ENCODE measurements at places on chromosomes 7 and 10.

GRCh38 chr7:98189559-98189958, 21.7 kb upstream of the BHLHA15 start:
- DNase-seq, result no peak
- H3K27ac ChIP-seq, result no peak overlapping the region
- no peak overlapping the region for H3K4me3 ChIP-seq
- H3K27me3 ChIP-seq, result no peaks in the 10 kb centered on the region
- peaks cover 9% of the 10 kb centered on the region for H3K4me1 ChIP-seq
- H3K36me3 ChIP-seq, result peaks cover 42% of the 10 kb centered on the region

DNA sequence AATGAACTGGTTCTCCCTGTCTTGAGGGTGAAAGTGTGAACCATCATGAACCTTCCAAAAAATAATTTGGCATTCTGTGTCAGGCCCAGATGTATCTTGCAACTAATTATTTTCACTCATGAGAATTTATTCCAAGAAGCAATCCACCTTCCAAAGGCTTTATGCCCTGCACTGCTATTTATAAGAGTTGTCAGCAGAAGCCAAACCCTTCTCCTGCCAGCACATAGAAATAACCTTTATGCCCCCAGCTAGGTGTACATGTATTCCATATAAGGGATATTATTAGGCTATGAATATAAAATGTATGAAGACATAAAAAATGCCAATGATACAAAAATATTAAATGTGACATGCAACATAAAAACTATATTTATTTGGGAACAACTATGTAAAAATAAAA, 69.0 kb upstream of the GDF10 start:
- H3K27me3 ChIP-seq, result no peaks in the 10 kb centered on the region
- no peak overlapping the region for H3K27ac ChIP-seq
- no peak overlapping the region for H3K4me3 ChIP-seq
- no peak for DNase-seq

- no peaks in the 10 kb centered on the region for H3K4me1 ChIP-seq
- no peaks in the 10 kb centered on the region for H3K36me3 ChIP-seq
- no peak overlapping the region for H3K27ac ChIP-seq
- no peaks in the 10 kb centered on the region for H3K27me3 ChIP-seq
These were observed 35.6 kb upstream of the GALNT17 start for GRCh38 chr7:71096351-71096750.

GRCh38 chr7:128066395-128066794, 35.2 kb upstream of the LRRC4 start:
- no peak overlapping the region for H3K4me3 ChIP-seq
- H3K27ac ChIP-seq, result no peak overlapping the region
- peaks cover 3% of the 10 kb centered on the region for H3K36me3 ChIP-seq
- no peaks in the 10 kb centered on the region for H3K4me1 ChIP-seq
- H3K27me3 ChIP-seq, result no peaks in the 10 kb centered on the region

DNA sequence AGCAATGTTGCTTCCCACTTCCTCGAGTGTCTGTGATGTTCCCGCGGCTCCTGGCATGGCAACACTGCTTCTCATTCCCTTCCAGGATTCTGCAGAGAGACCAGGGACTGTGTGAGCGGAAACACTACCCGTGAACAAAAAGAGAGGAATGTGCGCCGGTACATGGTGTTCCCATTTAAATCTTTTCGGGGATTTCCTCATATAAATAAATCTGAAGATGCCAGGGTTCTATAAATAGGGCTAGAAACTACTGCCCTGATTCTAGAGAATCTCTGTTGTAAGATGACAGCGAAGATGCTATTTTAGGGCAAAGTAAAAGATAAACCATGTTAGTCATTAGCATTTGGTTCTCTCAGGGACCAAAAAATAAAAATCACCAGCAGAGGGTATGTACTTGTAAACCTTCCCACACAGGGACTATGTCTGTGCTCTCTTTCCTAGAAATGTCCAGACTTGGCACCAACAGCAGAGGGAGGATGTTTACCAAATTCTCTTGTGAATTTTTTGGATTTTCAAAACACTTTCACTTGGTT, 92.2 kb upstream of the DDC start:
- H3K4me1 ChIP-seq, result peaks cover 53% of the 10 kb centered on the region
- no peak overlapping the region for H3K27ac ChIP-seq
- peaks cover 2% of the 10 kb centered on the region for H3K36me3 ChIP-seq
- DNase-seq, result no peak

DNA sequence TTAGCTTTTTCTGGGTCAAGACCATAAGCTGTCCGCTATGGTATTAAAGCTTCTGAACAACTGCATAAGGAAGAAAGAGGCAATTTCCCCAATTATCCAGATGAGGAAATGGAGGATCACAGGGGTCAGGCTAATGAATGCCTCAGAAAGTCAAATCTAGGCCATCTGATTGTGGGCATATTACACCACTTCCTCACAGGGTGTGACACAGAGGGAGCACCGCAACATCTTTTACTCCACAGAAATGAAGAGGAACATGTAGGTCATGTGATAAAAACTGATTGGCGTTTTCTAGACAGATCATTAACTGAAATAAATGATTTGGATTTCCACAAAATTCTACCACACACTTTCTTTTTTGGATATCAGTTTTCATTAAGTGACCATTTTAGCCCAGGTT, 384.4 kb downstream of the PARD3 start:
- no peak for DNase-seq
- no peaks in the 10 kb centered on the region for H3K27me3 ChIP-seq
- no peaks in the 10 kb centered on the region for H3K4me1 ChIP-seq
- no peak overlapping the region for H3K4me3 ChIP-seq
- no peaks in the 10 kb centered on the region for H3K36me3 ChIP-seq

- H3K4me1 ChIP-seq, result peaks cover 13% of the 10 kb centered on the region
- no peak overlapping the region for H3K27ac ChIP-seq
- DNase-seq, result no peak
- peaks cover 34% of the 10 kb centered on the region for H3K27me3 ChIP-seq
These were observed 1.5 kb upstream of the AUTS2 start for GRCh38 chr7:69596723-69597277.

- H3K4me3 ChIP-seq, result no peak overlapping the region
- no peaks in the 10 kb centered on the region for H3K4me1 ChIP-seq
- no peak for DNase-seq
- H3K27ac ChIP-seq, result no peak overlapping the region
- H3K36me3 ChIP-seq, result no peaks in the 10 kb centered on the region
These were observed 191.7 kb downstream of the TCERG1L start for GRCh38 chr10:131119626-131120355.

- H3K36me3 ChIP-seq, result no peaks in the 10 kb centered on the region
- H3K4me1 ChIP-seq, result no peaks in the 10 kb centered on the region
- H3K27ac ChIP-seq, result no peak overlapping the region
- no peak for DNase-seq
- H3K4me3 ChIP-seq, result no peak overlapping the region
These were observed 155.7 kb downstream of the PTPRN2 start for GRCh38 chr7:158431941-158432347.

GRCh38 chr7:1703871-1704810, 34.1 kb downstream of the ELFN1 start:
- no peaks in the 10 kb centered on the region for H3K27me3 ChIP-seq
- no peak overlapping the region for H3K4me3 ChIP-seq
- no peak overlapping the region for H3K27ac ChIP-seq
- no peak for DNase-seq

DNA sequence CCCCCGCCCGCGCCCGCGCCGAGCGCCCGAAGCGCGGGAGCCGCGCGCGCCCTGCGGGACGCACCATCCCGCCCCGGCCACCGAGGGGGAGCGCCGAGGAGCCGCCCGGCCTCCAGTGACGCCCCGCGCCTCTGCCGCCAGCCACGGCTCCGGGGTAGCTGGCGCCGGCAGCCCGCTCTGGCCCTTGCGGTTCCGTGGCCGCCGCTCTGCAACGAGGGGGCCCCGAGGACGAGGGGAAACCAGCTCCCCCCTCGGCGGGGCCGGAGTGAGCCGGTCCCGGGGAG, at the start of gene PAXIP1:
Gene PAXIP1, minus strand, starts transcription at position 33 of the 284 bp plus-strand sequence. CDS start 195 bp downstream, outside the sequence.
- peak within 1 kb of the TSS; percentile 90 for H3K4me3 ChIP-seq
- H3K36me3 ChIP-seq, result peaks cover 15% of the 10 kb centered on the region
- H3K27me3 ChIP-seq, result no peaks in the 10 kb centered on the region

GRCh38 chr7:70344726-70345125, 746.5 kb downstream of the AUTS2 start:
- H3K36me3 ChIP-seq, result no peaks in the 10 kb centered on the region
- H3K4me3 ChIP-seq, result no peak overlapping the region
- no peak for DNase-seq

DNA sequence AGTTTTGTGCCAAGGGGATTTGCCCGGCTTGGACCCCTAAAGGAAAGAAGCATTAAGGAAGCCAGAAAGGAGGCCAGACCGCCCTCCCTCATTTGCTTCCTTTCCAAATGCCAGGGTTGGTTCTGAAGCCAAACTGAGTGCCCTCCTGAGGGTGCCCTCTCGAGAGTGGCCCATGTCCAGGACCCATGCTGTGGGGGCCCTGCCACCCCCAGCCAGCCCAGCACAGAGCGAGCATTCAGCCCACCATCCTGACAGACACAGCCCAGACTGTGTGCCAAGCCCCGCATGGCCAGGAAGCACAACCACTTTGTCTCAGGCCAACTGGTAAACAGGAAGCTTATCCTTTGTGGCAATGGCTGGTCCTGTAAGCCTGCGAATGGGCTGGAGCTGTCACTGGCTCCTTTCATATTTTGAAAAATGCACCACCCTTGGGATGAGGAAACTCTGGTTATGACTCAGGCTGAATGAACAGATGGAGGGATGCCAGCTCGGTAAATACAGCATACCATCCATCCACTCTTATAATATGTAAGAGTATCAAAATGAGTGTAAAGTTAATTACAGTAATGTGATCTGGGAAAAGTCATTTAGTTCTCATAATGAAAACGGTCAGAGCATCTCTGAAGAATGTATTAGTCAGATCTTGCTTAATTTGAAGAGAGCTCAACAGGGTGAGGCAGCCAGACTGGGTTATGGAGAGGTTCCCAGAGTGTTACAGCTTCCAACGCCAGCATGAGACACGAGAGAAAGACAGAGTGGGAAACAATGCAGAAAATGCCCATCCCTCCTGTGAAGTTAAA, 65.0 kb downstream of the STK17A start:
- DNase-seq, result peak; percentile 57
- peak overlapping the region; percentile 73 for H3K4me3 ChIP-seq
- H3K36me3 ChIP-seq, result peaks cover 46% of the 10 kb centered on the region
- H3K27ac ChIP-seq, result peak overlapping the region; percentile 98

DNA sequence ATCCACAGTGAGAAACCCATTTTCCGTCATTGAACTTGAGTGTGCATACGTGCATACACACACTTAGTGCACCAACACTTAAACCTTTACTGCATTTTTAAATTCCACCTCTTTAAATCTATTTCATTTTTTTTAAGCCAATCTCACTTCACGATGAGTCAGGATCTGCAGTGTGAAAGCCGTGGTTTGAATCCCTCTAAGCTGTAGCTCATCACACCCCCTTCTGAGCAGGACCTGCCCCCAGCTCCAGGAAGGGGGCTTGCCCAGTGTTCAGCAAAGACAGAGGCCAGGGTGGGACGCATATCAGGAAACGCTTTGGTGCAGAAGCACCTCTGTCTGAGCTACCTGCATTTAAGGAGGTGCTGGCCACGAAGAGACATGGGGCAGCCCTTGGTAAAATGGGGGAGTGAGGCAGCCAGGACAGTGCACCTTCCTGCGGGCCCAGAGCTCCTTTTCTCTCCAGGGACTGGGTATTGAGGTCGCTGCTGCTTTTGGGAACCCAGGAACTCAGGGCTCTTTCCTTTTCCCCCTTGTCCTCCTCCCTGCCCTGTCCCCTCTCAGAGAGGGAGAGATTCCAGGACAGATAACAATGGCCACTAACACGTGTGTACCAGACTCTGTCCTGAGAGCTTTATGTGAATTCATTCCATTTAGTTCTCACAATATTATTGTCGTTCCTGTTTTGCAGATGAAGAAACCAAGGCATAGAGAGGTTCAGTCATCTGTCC, 21.7 kb downstream of the ZNF316 start:
- H3K27ac ChIP-seq, result no peak overlapping the region
- DNase-seq, result no peak
- H3K27me3 ChIP-seq, result peaks cover 4% of the 10 kb centered on the region
- H3K4me3 ChIP-seq, result no peak overlapping the region
- peaks cover 15% of the 10 kb centered on the region for H3K36me3 ChIP-seq

GRCh38 chr10:27413831-27414348, 90.2 kb upstream of the RAB18 start:
- peaks cover 8% of the 10 kb centered on the region for H3K27me3 ChIP-seq
- H3K4me3 ChIP-seq, result no peak overlapping the region
- DNase-seq, result no peak
- no peaks in the 10 kb centered on the region for H3K4me1 ChIP-seq
- H3K36me3 ChIP-seq, result no peaks in the 10 kb centered on the region
- H3K27ac ChIP-seq, result no peak overlapping the region

GRCh38 chr7:113202284-113202683, 83.9 kb upstream of the SMIM30 start:
- H3K27me3 ChIP-seq, result peaks cover 2% of the 10 kb centered on the region
- H3K4me1 ChIP-seq, result no peaks in the 10 kb centered on the region
- H3K36me3 ChIP-seq, result no peaks in the 10 kb centered on the region
- no peak overlapping the region for H3K27ac ChIP-seq
- H3K4me3 ChIP-seq, result no peak overlapping the region
- DNase-seq, result no peak

DNA sequence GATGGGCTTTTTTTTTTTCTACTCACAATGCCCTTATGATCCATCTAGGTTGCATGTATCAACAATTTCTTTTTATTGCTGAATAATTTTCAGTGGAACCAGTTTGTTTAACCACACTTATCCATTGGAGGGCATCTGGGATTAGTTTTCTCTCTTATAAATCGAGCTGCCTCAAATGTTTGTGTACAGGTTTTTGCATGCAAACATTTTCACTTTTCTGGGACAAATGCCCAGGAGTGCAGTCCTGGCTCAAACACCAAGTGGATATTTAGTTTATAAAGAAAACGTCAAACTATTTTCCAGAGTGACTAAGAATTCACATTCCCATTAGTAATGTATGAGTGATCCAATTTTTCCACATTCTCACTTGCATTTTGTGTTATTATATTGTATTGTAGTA, 313.4 kb downstream of the CXCL12 start:
- H3K27me3 ChIP-seq, result no peaks in the 10 kb centered on the region
- no peak overlapping the region for H3K27ac ChIP-seq
- H3K36me3 ChIP-seq, result no peaks in the 10 kb centered on the region

GRCh38 chr7:139739863-139740597, 37.8 kb downstream of the HIPK2 start:
- DNase-seq, result no peak
- no peaks in the 10 kb centered on the region for H3K27me3 ChIP-seq
- no peak overlapping the region for H3K27ac ChIP-seq

- H3K4me1 ChIP-seq, result peaks cover 2% of the 10 kb centered on the region
- no peaks in the 10 kb centered on the region for H3K36me3 ChIP-seq
- no peak for DNase-seq
- H3K27ac ChIP-seq, result no peak overlapping the region
These were observed 103.3 kb downstream of the GRB10 start for GRCh38 chr7:50679218-50680007.

- H3K27ac ChIP-seq, result no peak overlapping the region
- peaks cover 12% of the 10 kb centered on the region for H3K36me3 ChIP-seq
- H3K4me3 ChIP-seq, result no peak overlapping the region
- no peaks in the 10 kb centered on the region for H3K27me3 ChIP-seq
These were observed 12.5 kb downstream of the MMS19 start for GRCh38 chr10:97485647-97486281.

DNA sequence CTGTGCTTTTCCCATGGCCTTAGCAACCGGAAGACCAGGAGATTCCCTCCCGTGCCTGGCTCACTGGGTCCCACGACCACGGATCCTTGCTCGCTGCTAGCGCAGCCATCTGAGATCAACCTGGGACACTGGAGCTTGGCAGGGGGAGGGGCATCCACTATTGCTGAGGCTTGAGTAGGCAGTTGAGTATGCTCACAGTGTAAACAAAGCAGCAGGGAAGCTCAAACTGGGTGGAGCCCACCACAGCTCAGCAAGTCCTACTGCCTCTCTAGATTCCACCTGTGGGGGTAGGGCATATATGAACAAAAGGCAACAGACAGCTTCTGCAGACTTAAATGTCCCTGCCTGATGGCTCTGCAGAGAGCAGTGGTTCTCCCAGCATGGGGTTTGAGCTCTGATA, 697.0 kb downstream of the SORCS1 start:
- no peak for DNase-seq
- no peak overlapping the region for H3K4me3 ChIP-seq
- H3K4me1 ChIP-seq, result no peaks in the 10 kb centered on the region
- H3K27ac ChIP-seq, result no peak overlapping the region
- H3K27me3 ChIP-seq, result no peaks in the 10 kb centered on the region
